ENCODE measurements at places on chromosomes 7 and 10.
A peak's percentile ranks its signal among the peaks of the same experiment; 100 is the strongest.

DNA sequence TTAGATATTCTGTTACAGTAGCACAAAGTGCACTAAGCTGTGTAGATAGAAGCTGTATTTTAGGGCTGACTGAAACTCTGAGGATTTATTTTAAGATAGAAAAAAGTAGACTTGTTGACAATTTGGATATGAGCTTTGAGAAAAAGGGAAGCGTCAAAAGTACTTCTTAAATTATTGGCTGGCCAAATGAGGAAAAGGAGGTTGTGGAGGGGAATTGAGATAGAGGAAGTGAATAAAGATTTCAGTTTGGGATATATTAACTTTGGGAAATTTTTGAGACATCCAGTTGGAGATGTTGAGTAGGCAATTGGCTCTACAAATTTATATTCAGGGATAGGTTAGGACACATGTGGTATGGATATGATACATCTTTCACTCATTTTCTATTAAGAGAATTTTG lies 74.0 kb upstream of the CCDC6 start:
- no peak for DNase-seq

DNA sequence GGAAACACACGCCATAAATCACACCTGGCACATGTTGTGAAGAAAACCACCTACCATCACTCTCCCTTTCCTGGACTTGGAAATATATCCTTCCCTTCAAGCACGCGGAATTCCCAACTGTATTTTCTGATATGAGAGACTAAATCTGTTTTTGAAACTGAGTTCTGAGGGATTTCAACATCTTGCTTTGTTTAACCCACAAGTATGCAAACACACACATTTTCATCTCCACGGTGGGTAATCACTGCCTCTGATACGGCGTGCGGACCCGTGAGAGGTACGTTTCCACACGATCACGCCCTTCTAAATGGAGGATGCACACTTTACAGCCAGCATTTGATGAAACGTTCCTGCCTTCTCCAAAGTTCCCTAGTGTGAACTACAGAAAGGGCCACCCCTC lies 83.4 kb downstream of the ZRANB1 start:
- DNase-seq: no peak

DNA sequence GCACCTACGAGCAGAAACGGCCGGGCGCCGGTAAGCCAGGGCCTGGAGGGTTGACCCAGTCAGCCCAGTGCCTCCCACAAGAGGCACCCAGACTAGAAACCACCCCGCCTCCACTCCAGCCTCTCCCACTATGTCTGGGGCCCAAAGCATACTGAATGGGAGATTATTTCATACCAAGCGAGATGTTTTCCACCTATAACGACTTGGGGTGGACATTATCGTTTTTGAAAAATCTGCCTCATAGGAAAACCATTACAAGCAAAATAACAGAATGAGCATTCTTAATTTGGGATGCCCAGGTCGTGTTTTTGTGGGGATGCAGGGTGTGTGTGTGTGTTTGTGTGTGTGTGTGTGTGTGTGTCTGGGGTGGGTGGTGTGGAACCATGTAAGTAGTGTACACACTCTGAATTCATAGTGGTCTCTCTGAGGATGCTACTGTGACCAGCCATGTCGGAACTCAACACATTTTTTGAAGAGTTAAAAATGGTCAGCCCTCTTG lies 1.6 kb downstream of the HOXA6 start:
- no peak for DNase-seq

DNA sequence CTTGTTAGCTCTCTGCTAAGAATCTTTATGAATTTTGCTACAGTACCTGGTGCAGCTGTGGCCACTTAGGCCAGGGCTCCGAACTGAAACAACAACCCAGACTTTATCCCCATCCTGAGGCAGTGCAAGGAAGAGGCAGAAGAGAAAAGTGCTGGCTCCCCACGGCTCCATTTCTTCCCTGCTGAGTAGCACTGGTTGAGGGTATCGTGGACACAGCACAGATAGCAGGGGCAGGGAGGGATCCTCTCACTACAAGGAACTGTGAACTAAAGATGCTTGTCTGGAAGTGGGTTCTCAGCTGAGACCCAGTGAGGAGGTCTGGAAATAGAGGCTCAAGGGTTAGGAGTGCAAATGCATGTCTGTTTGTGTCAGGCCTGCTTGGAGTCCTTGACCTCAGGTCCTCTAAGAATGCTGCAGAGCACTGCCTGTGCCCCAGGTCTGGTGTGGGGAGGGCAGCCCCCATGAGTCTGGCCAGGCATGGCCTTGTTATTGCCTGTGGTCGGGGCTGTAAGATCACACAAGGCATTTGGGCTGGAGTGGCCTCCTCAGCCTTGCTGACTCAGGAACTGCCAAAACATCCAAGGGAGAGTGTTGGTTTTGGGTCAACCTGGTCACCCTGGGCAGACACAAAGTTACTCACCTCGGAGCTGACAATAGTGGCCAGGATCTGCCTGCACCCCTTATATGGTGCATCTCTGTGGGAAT lies 58.1 kb downstream of the DMBT1 start:
- no peak for DNase-seq

DNA sequence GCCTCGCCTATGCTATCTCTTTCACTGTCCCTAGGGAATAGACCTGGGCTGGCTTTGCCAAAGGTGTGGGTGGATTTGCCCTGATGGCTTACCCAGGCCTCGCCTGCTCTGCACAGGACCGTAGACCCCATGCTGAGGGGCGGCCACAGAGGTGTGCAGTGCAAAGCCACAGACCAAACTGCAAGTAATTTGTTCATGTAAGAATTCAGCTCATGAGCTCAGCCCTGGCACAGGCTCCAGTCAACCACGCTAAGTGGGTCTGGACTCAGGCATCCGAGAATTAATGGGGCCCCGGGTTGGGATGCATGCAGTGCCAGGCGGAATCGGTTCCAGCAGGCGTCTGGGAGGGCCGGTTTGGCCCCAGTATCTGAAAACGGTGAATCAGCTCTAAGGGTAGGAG lies 445.2 kb downstream of the DNAJB6 start:
- DNase-seq: no peak

DNA sequence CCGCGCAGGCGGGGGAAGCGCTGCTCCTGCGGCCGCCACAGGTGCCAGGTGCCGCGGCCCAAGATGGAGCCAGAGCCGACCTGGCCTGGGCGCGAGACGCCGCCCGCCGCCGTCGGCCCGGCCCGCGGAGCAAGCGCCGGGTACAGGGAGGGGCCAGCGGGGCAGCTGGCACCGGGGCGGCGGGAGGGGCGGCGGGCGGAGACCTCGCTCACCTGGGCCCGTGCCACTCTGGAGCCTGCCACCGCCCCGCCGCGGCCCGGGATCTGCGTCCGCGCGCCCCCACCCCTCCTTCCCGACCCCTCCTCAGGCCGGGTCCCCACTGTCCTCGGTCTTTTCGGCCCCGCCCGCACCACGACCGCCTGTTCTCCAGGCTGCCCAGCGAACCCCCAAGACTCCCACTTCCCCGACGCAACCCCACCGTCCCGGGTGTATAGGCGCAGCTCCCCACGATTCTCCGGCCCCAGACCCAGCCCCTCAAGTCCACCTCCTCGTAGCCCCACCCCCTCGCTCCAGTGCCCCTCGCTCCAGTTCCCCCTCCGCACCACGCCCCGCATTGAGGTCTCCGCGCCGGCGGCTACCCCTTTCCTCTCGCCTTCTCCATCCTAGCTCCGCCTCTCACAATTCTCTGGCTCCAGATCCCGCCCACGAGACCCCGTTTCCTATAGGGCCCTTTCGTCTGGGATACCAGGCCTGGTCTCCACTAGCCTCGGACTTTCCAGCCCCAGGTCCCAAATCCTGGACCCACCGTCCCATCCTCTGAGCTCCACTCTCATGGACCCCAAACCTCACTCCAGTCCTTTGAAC lies at the start of gene GPRIN2:
TSS of gene GPRIN2 (minus strand) at position 144 of the 804 bp plus-strand sequence. CDS start 5,922 bp downstream, outside the sequence.
- DNase-seq: peak; percentile 54

DNA sequence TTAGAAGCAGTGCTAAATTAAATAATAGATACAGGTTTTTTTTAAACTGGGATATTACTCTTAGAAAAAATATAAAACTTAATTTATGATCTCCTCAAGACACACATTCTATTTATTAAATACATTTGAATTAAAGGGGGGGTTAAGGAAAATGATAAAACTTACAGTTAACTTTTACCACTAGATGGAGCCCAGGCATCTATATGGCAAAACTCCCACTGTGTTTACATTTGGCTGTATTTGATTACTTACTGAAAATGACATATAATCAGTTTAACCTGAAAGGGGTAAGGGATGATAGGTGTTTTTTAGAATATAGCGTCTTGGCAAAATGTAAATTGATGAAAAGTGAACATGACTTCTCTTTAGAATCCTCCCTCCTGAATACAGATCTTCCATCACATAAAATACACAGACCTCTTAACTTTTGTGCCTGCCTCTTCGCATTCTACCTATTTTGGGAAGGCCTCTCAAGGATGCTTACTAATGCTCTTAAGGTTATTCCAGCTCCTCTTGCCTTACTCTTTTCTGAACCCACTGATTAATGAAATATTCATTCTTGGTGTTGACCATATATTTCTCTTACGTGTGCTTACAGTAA lies 235.7 kb downstream of the AGMO start:
- DNase-seq: no peak

- no peak for DNase-seq
These were observed 13.9 kb upstream of the TECTB start for GRCh38 chr10:112269266-112269665.

DNA sequence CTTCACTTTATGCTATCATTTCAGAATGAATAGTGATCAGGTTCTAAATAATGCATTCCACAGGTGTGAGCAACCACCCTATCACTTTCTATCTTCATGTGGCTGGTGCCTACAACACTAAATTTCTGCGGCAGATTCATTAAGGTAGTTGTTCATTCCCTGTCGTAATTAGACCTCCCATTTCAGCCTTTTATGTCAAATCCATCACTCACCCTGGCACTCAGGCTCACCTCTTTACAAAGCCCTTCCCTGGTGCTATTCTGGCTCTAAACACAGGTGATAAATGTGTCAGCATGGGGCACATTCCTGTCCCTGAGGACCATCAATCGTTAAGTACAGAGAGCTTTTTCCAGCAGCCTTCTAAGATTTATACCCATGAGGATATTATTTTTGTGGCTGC lies 300.0 kb upstream of the C7orf33 start:
- no peak for DNase-seq

DNA sequence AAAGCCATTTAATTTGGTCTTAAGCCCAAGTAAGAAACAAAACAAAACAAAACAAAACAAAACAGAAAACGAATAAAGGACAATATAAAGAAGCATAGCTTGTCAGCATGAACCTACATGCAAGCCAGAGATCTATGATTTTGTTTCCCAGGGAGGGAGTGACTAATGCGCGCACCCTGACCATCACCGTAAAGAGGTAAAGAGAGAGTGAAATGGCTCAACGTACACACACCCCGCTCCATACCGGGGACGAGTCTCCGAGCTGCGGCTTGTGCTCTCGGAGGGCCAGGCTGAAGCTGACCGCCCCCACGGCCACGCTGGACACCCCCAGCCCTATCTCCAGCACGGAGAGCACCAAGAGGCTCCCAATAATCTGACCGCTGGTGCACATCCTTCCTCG lies 1.1 kb downstream of the TMEM196 start:
- no peak for DNase-seq

DNA sequence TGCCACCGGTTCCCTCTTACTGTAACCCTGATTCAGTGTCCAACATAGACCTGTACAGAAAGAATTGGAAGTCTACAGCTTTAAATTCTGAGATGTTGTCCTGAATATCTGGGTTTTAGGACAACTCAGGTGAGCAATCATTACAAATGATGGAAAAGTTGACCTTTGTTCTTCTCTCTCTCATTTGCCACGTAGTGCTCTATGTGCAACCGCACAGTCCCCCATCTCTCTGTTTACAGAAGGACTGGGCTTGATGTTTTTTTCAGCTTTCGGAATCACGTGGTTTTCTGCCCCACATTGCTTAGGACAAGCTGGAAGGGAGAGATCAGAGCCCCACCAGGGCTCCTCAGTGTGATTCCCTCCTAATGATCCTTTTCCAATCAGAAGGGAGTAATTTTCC lies 22.2 kb downstream of the NEUROD6 start:
- no peak for DNase-seq

DNA sequence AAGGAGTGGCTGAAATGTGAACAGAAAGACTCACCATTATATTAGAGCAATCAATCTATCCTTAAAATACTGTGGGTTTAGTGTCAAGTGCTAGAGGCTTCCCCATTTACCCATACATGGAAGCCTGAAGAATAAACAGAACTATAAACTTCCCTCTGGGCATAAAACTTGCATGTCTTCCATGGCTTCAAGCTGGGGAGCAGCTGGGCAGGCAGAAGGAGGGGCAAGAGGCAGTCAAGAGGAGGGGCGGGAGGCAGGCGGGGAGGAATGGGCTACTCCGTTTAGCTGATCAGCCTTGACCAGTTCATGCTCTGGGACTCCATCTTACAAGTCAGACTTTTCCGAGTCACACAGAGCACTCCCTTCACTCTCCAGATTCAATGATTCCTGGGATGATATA lies 3.5 kb upstream of the PRSS1 start:
- DNase-seq: no peak

GRCh38 chr7:120760050-120760449 lies 97.9 kb downstream of the TSPAN12 start:
- no peak for DNase-seq

DNA sequence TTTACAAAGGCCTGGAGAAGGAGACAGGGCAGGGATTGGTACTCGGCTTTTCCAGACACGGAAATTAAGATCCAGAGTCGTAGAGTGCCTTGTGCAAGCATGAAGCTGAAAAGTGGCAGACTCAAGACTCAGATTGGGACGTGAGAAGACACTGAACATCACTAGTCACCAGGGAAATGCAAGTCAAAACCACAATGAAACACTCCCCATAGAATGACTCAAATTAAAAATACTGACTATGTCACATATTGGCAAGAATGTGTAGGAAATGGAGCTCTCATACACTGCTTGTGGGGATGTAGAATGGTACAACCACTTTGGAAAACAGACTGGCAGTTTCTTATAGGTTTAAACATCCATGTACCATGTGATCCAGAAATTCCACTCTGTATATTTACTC lies 472.0 kb downstream of the RPS24 start:
- DNase-seq: no peak

DNA sequence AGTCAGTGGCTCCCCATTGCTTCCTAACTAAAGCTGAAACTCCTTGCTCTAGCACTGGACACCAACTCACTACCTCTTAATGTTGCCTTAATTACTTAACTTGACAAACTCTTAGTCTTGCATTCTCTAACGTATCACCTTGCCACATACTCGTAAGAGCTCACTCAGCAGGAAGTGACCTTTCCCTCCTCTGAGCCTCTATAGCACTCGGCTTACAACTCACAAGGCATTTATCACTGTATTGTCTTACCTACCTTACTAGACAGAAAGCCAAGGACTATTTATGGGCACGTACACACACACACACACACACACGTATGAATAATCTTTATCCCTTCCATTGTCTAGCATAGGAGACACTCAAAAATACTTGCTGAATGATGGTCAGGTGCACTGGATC lies 21.2 kb downstream of the CEP41 start:
- DNase-seq: no peak
